ENCODE measurements at places on chromosomes 2 and 18.

GRCh38 chr2:28036307-28036706, 145.8 kb downstream of the BABAM2 start:
- DNase-seq: no peak

- no peak for DNase-seq
Measured at GRCh38 chr2:240425697-240426096, 9.8 kb upstream of the GPC1 start.

GRCh38 chr2:238589591-238590460, 163.1 kb downstream of the ASB1 start:
- DNase-seq: no peak

DNA sequence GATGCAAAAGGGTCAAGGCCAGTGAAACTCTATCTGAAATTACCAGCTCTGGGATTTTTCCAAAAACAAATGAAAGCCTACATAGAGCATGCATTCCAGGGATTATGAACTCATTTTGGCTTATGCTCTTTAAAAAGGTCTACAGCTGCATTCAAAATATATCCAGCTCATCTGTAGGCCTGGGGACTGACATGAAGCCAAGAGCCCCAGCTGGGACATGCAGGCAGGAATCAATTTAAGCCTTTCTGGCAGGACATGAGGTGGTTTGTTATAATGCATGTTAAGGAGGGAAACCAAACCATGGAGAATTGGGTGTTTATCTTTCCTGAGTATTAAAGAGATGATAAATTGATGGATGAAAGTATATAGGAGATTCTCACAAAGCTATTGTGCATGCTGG, 164.5 kb downstream of the RBM43 start:
- DNase-seq: no peak

DNA sequence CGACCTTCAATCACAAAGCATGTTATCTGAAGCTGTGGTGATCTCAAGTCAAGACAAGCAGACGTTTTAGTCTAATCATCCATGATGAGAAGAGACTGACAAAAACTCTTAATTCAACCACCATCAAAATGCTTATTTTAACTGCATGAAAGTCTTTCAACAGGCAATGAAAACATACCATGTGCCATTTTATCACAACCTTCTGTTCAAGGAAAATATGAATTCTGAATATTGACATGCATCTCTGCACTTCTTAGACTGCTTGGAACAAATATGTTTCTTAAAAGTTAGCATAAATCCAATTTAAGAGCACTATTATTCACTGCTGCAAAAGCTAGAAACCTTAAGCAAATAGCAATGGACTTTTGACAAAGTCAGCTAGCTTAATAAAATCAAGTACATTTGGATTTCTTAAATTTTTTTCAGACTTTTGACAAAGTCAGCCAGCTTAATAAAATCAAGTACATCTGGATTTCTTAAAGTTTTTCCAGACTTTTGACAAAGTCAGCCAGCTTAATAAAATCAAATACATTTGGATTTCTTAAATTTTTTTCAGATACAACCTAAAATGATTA, 70.9 kb downstream of the OLA1 start:
- DNase-seq: no peak

DNA sequence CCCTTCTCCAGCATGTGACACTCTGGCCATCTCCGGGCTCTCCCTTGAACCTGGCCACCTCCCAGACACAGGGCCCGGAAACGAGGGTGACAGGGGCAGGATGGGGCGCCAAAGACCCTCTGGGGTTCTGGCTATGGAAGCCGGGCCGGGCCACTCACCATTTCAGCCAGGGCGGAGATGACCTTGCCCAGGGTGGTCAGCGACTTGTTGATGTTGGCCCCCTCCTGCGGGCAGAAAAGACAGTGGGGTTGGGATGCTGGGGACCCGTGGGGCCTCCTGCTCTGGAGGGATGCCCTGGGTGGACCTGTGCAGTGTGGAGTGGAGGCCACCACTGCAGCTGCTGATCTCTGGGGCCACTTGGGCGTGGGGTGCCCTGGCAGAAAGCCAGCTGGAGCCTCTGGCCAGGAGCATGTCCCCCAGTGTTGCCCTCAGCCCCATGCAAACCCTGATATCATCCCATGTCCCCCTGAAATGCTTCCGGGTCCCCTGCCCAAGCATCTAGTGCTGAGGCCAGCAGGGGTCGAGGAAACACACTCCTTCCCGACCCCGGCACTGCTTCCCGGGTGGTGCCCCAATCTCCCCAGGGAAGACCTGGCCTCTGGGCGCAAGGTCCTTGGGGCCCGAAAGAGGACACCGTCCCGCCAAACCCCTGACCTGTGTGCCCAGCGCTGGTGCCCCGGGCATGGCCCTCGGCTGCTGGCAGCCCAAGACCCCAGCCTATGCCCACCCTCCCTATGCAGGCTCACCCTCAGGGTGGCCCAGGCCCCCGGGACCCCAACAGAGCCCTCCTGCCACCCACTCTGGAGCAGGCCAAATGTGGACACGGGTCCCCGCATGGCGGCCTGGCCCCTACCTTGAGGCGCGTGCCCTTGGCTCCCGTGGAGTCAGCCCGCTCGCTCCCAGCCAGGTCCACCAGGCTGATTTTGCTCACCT, 36.9 kb downstream of the KIF1A start:
- DNase-seq: no peak

DNA sequence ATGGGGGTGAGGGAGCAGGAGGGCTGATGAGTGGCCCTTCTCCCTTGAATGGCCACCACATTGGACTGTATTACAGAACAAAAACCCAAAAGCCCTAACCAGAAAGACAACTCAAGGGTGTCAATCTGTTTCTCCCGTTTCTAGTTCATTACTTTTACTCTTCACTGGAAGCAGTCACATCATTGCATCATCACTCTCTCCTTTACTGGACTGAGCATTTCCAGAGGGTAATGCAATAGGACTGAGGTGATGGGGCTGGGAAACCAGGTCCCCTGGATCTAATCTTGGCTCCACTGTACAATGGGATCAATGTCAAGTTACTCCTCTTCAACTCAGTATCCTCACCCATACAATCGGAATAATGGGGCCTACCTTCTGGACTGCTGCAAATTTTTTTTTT, 56.1 kb downstream of the BCL2 start:
- DNase-seq: no peak

DNA sequence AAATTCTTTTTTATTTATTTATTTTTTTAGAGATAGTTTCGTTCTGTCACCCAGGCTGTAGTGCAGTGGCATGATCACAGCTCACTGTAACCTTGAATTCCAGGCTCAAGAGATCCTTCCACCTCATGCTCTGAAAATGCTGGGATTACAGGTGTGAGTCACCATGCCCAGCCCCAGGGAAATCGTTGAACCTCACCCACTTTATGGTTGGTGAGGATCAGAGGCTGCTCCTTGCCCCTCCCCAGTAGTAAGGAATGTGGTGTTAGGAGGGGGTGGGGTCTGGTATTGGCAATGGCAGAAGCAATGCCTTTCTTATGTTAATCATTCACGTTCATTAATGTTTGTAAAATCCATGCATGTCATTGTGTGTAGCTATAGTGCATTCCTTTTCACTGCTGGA, 161.9 kb downstream of the SUCLG1 start:
- no peak for DNase-seq

DNA sequence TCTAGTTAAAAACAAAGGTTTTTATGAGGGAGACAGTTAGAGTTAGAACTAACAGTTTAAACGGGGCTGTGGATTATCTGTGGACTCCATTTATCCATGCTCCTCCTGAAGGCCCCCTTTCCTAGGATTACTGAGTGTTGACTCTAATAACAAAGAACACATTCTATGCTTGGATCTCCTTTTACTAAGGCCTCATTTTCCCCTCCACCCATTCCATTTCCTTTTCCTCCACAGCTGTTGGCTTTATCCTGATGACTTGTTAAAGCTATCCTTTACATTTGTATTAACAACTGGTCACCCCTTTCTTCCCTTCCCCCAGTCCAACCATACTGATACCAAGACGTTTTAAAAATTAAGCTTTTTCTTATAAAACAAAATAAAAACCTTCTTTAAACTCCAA, 220.6 kb downstream of the SRBD1 start:
- DNase-seq: no peak

DNA sequence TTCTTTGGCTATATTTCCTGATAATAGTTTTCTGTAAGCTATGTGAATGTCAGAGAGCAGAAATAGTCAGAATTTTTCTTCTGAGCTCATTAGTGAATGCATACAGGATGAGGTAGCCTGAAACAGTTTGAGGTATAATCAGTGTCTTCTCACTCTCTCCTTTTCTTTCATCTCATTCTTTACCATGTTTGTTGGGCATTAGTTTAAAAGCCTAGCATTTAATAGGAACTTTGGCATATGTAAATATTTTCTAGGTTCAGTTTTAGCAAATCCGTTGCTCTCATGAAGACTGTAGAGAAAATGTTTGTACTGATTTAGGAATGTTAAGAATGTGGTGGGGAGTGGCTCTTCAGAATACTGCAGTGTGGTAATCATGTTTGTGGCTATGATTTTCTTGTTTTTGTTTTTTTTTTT, 119.4 kb downstream of the PARD3B start:
- DNase-seq: no peak

GRCh38 chr18:11544060-11544633, 65.2 kb upstream of the SLC35G4 start:
- no peak for DNase-seq

- DNase-seq: no peak
Measured at GRCh38 chr2:238771218-238771617, 76.7 kb upstream of the TWIST2 start.

GRCh38 chr2:190446193-190446592, 38.0 kb downstream of the MFSD6 start:
- no peak for DNase-seq

- DNase-seq: no peak
Measured at GRCh38 chr18:63741769-63742168, 33.4 kb upstream of the SERPINB7 start.
